ENCODE measurements at places on chromosomes 2 and 18.
A peak's percentile ranks its signal among the peaks of the same experiment; 100 is the strongest.

DNA sequence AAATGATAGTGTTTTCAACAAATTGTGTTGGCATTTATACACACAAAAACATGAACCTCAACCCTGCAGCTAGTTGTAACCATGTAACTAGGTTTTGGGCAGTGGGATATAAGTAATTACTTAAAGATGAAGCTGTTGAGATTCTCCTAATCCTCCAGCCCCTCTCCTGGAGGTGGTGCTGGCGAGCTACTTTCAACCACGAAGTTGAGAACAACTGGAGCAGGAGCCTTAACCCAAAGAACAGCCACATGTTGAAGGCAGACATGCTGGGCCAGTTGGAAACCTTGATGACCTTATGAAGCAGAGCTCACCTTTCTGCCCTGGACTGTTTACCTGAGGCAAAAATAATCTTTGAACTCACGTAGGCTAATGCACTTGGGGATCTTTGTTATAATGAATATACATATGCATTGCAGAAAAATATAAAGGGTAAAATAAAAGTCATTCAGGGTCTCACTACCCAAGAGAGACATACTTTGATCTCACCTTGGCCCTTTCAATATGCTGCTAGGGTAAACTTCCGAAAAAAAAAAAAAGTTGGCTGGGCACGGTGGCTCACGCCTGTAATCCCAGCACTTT is 89.6 kb upstream of the NPAS2 start:
- DNase-seq, result peak; percentile 81

- DNase-seq, result no peak
Observed at GRCh38 chr2:151096235-151096634, 165.4 kb downstream of the RBM43 start.

- DNase-seq, result peak; percentile 85
Observed at GRCh38 chr2:20097889-20098714, 46.7 kb upstream of the LAPTM4A start.

DNA sequence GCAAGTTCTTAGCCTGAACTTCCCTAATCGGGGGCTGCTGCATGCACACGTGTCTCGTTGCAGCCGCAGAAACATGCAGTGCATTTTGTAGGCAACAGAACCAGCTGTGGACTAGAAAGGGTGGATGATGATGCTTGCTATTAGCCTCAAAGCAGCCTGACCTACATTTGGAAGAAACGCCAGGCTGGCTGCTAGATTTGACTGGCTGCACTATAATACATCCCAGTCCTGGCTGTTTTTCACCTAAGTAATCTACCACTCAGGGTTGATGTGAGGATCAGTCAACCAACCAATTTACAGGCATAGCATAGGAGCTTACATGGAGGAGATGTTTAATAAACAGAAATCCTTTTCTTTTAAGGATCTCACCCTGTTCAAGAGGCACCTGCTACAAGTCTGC is 56.4 kb upstream of the SPP2 start:
- DNase-seq, result no peak

GRCh38 chr2:54284826-54285225 is 28.8 kb upstream of the TSPYL6 start:
- no peak for DNase-seq

DNA sequence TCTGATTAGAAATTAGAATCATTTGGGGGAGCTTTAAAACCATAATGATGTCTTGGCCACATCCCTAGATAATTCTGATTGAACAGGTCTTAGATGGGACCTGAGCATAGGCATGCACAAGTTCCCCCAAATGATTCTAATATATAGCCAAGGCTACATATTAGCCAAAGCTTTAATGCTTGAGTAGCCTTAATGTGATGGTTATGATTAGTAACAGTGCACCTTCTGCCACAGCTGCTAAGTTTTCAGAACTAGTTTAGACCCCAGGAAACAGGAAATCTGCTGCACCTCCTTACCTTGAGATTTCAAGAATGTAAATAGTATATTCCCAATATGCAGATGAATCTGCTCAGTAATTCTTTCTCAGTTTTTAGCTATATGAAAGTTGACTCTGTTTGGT is 119.8 kb downstream of the PTPN4 start:
- DNase-seq, result no peak

DNA sequence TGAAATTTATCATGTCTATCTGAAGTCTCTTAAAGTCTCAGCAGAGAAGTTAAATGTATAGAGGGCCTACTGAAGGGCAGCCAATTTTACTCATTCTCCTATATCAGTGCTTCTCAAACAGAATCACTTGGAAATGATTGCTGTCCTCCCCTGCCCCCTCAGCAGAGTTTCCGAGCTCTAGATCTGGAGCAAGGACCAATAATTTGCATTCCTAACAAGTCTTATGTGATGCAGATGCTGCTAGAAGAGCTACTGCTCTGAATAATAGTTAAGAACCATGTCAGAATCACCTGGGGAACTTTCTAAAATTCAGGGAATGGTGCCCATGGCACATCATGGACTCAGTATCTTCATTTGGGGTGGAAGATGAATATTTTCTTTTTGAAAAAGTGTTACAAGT is 105.6 kb upstream of the EPHA4 start:
- no peak for DNase-seq

DNA sequence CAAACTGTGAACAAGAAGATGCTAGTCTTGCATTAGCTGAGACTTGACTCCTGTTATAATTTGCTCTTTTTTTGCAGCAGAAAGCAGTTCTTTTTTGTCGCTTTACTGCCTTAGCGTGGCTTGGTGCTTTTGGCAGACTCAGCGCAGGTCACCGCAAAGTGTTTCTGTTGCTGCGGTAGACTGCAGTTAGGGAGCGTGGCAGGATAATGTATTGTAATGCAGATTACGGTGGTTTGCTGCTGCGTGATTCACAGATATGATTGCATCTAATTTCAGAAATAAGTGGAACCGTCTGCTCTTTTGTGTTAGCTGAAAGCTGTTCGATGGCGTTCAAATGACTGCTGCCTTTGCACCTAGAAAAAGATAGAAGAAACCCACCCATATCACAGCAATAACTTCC is 131.6 kb upstream of the SATB2 start:
- no peak for DNase-seq

DNA sequence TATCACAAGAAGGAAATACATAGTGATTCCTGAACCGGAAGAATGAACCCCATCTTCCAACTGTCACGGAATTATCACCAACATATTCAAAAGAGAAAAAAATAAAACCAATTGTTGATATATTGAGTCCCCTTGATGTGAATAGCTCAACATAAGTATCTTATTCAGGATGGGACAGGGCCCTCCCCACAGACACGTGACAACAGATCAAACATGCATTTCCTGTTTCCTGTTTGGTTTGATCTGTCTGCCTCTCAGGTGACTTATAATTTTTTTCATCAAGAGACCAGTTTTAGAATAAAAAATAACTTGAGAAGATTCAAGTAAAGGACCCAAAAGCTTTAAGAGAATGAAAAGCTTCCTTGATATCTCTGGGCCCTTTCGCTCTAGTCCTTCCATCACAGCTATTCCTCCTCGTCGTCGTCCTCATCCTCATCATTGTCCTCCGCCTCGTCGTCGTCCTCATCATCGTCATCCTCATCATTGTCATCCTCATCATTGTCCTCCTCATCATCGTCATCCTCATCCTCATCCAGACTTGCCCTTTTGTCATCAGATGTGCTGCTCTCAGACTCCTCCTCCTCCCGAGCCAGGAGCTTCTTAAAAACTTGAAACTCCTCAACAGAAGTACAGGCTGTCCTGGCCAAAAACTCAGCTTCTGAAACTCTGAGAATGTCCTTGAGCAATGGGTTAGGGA is 6.3 kb downstream of the MTERF4 start:
- DNase-seq, result no peak

- peak; percentile 52 for DNase-seq
Observed at GRCh38 chr2:126655500-126656430, at the start of gene GYPC. Gene GYPC (plus strand): TSS chr2:126656158. CDS start chr2:126656264, 106 bp downstream.

- DNase-seq, result peak; percentile 50
Observed at GRCh38 chr2:175203621-175204496, 22.3 kb upstream of the ATP5MC3 start.

DNA sequence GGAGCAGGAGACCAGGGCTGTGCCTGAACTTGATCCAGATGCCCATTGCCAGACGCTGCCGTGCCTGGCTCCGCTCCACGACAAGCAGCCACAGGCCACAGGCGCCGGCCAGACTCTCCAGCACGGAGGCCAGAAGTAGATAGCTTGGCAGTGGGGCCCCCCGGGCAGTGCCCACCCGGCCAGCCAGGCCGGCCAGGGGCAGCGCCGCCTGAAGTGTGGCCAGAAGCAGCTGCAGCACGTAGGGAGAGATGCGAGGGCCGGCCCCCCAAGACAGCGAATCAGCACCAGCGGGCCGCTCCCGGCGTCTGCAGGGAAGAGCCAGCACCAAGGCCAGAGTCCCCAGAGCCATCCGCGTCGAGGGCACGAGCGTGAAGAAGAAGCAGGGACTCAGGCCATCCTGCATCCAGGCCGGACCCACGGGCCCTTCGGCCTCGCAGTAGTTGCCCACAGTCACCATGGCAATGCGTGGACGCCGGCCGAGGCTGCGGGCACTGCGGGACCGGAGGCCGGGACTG is 484 bp downstream of the ABCB6 start:
- DNase-seq, result peak; percentile 80

- DNase-seq, result no peak
Observed at GRCh38 chr2:36333350-36334012, 22.1 kb upstream of the CRIM1 start.

GRCh38 chr2:225027061-225027762 is 15.1 kb downstream of the DOCK10 start:
- no peak for DNase-seq

DNA sequence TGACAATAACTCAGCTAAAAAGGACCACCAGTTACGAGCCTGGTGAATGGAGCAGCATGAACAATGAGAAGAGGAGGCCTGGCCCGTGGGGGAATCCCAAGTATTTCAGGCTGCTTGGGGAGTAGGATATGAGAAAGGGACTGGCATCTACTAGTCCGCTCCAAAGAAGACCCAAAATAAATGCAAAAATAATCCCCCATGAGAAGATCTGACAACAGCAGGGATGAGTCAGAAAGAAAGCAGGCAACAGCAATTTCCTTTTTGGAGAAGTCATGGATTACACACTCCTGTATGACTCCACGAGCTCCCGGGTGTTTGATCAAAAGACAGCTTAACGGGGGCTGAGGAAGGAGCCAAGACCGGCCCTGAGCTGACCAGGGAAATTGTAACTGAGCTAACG is 111.4 kb downstream of the SOX11 start:
- DNase-seq, result peak; percentile 87

DNA sequence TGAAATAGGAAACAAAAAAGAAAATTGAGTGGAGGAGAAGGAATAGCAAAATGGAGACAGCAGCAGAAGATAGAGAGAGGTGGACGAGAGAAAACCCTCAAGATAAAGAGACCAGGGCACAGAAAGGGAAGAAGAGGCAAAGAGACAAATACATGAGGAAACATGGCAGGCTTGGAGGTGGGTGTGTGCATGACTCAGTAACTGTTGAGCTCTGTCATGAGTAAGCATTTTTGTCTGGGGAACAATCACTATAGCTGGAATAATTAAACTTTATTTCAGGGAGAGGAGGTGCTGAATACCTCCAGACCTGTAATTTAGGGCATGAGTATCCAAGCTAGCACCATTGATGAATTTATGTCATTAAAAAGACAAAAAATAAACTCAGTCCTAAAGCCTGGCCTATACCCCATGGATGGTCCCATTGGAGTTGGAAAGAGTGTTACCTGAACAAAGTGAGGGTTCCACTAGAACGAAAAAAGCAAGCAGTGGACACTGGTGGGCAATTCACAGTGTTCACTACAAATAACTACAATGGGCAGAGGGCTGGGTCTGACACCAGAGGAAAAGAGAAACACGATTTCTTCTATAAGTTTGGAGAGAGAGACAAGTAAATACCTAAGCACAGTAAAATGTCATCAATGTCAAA is 145.5 kb downstream of the ADCYAP1 start:
- no peak for DNase-seq

GRCh38 chr18:48866028-48866733 is 84.6 kb downstream of the SMAD7 start:
- DNase-seq, result peak; percentile 63

DNA sequence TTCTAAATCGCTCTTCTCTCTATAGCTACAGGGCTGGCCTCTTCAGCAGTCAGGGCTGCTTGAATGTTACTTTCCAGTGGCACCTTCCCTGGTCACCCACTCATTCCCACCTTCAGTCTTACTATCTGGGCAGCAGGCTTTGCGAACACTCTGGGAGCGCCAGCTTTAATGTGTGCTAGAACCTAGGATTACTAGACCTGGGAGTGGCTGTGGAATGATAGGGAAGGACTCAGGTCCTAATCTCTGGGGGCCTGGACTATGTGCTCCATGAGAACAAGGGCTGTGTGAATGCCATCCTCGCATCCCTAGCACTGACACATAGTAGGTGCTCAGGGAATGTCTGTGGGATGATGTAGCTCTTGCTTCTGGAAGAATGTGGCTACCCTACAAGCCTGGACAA is 57.6 kb downstream of the BCL2L11 start:
- no peak for DNase-seq

- no peak for DNase-seq
Observed at GRCh38 chr2:222745836-222746559, 74.5 kb downstream of the MOGAT1 start.
